ENCODE measurements at places on chromosomes 7 and 10.

GRCh38 chr7:126606331-126606730 lies 646.4 kb downstream of the GRM8 start:
- DNase-seq, result no peak

GRCh38 chr7:124679586-124680225 lies 85.9 kb downstream of the GPR37 start:
- no peak for DNase-seq

DNA sequence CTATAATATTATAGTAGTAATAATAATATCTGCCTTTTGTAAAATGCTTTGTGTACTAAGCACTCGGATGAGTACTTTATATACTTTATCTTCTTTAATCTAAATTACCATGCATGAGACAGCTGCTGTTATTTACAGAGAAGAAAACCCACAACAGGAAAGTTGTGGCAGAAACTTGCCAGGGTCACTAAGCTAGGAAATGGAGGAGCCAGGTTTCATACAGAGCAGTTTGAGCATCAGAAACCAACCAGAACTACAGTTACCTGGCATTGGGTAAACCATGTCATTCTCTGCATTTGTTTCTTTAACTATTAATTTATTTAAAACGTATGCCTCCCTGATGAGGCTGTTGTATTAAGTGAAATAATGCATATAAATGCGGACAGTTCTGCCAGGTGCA lies 129.9 kb downstream of the CSTF2T start:
- no peak for DNase-seq

- DNase-seq, result peak; percentile 50
Measured at GRCh38 chr7:23474094-23474828, 4.0 kb upstream of the IGF2BP3 start.

- DNase-seq, result no peak
Measured at GRCh38 chr7:109309790-109310189, 740.1 kb downstream of the DNAJB9 start.

DNA sequence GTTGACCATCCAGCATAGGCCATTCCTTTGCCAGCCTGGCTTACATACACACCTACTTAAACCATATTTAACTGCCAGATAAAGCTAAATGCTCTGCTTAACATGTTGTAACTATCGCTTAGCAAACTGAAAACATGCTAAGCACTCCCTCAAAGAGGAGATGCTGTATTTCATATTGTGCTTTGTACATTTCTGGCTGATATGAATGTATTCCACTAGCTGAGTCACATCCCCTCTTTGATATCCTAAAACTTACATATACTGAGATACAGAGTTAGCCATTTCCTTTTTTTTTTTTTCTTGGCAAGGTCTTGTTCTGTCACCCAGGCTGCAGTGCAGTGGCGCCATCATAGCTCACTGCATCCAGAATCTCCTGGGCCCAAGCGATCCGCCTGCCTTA lies 99.4 kb downstream of the TPST1 start:
- no peak for DNase-seq

DNA sequence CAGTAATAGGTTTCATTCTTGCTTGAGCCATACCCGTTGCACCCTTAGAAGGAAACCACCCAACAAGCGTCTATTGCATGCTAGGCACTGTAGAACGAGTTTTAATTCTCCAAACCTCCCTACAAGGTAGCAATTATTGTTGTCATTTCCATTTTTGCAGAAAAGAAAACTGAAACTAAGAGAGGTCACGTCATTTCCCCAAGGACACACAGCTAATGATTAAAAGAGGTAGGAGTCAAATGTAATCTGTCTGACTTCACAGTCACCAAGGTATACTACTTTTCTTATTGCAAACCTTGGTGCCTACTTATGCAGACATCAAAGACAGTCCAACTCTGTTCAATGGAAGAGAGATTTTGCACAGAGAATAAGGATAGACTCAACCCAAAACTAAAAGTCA lies 49.1 kb upstream of the C1QL3 start:
- DNase-seq, result no peak

DNA sequence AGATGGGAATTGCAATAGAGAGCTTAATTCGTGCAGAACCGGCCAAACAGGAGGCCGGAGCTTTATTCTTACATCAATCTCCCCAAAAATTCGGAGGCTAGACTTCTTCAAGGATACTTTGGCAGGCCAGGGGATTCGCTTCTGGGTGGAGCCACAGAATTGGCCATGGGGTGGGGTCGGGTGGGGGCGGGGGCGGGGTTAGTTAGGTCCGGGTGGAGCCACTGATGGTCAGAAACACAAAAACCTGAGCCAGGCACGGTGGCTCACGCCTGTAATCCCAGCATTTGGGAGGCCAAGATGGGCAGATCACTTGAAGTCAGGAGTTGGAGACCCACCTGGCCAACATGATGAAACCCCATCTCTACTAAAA lies 87.5 kb downstream of the SEPTIN14 start:
- DNase-seq, result no peak

- DNase-seq, result no peak
Measured at GRCh38 chr10:108598831-108599230, 1324.5 kb downstream of the XPNPEP1 start.

DNA sequence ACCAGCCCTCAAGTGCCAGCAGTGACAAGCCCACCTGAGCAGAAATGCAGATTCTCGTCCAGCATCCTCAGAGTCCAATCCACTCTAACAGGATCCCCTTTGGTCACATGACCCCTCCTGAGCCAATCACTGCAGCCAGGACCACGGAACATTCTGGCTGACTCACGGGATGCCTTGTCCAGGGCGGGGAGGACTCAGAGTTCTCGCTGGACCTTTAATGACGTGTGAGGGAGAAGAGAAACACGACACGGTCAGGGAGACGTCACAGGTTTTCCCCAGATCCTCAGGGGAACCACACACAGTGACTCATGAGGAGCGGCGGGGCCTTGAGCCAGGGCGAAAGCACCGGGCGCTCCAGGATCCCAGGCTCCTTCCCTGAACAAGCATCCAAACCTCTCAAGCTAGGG lies 155.7 kb downstream of the PTPRN2 start:
- DNase-seq, result no peak

DNA sequence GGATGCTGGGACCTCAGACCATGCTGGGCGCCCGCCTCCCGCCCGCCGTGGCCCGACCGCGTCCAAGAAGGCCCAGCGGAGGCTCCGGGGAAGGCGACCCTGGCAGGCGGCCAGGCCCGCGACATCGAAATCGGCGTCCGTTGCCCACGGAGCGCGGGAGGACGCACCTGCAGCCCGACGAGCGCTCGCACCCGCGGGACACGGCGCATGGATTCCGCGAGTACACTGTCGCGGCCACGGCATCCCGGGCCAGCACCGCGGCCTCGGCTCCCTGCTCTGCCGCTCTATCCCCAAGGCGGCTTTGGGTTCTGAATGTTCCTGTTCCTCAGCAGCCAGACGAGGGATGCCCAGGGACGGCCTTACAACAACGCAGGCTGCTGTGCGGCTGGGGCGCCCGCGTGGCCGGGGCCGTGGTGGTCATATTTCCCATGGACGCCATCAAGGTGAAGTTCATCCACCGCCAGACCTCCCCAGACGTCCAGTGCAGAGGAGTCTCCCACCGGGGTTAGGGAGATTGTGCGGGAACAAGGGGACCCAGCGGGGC lies 67.5 kb upstream of the ZNF722 start:
- no peak for DNase-seq

- DNase-seq, result no peak
Measured at GRCh38 chr7:92042056-92042737, 92.1 kb downstream of the CYP51A1 start.

DNA sequence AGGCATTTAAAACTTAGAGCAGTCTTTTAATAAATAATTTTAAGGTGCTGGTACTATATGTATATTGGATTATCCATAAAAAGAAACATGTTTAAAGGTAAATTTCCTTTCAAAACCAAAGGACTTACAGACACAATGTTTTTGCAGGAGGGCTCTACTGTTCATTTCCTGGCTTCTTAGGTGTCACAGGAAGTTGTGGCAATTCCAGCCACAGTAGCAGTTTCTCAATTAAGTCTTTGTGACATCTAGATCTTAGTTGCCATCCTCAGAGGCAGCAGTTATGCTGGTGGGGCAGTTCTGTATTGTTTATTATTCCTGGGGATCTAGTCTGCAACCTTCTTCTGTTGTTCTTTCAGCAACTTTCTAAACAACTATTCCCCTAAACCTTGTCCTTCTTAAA lies 460.1 kb downstream of the MAGI2 start:
- no peak for DNase-seq

GRCh38 chr10:120460186-120460585 lies 3.2 kb downstream of the PLPP4 start:
- no peak for DNase-seq

DNA sequence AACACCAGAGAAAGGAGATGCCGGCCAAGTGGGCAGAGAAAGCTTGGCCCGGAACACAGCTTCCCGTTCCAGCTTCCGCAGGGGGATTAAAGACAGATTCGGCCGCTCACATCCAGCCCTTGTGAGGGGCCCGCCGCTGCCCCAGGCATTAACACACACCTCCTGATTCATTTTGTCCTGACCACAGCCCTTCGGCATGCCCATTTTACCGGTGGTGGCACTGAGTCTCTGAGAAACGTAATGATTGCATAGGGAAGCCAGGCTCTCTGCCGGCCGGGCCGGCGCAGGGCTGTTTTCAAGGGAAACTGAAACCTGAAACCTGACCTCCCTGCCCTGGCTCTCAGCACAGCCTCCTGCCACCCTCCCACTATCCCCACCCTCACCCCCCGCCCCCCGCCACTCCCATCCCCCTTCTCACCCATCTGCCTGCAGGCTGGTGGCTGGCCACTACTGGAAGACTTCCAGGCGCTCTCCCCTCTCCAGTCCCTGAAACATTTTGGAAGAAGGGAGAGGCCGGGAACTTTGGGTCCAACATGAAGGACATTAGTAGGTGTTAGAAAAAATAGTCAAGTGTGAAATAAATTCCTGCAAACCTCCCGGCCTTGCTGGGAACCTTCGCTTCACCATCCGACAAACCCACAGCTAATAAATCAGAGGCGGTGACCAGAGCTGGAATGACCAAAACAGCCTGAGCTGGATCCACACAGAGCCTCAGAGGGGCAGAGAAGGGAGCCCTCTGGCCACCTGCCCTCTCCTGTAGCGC lies 83.5 kb upstream of the CUX1 start:
- DNase-seq, result no peak

DNA sequence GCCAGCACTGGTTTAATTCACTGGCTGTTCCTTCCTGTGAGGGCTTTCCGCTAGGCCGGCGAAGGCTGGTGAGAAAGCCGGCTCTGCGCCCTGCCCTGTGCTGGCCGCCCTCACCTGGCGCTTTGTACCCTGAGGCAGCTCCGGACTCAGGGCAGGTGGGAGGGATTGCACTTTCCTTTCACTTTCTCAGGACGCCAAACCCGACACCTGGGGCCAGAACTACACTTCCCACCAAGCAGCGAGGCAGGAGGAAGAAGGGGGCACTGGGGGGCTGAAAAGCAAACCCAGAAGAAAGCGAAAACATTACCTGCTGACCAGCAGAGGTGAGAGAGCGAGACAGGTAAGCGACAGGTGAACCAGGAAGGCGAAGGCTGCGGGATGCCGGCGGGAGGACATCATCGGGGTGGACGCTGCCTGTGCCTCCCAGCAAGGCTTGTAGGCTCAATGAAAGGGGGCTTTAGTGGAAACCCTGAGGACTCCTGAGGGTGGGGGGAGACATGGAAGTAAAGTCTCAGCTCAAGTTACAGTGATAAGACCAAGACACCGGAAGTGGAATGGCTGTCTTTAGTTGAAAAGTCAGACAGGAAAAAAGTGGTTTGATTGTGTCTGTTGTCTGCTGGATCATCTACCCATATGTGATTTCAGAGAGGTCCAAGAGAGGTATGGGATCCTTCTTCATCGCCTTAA lies at the start of gene RAB19:
TSS of gene RAB19 (plus strand) at position 181 of the 687 bp plus-strand sequence. CDS start 3,589 bp downstream, outside the sequence.
- DNase-seq, result peak; percentile 70

DNA sequence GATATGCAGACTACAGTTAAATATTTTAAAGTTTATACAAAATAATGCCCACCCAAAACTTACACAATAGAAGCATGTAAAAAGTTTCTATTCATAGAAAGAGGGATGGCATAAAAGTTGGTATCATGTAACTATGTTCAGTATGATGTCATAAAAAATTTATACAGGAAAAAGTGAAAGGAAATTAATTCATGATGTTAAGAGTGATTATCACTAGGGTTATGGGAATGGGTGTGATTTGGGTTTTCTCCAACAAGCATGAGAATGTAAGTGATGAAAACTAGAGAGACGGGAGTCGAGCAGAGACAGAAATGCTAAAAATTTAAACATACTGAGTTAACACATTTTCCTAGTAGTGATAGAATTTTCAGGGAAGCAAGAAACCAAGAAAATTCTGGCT lies 52.7 kb downstream of the GDI2 start:
- DNase-seq, result no peak

DNA sequence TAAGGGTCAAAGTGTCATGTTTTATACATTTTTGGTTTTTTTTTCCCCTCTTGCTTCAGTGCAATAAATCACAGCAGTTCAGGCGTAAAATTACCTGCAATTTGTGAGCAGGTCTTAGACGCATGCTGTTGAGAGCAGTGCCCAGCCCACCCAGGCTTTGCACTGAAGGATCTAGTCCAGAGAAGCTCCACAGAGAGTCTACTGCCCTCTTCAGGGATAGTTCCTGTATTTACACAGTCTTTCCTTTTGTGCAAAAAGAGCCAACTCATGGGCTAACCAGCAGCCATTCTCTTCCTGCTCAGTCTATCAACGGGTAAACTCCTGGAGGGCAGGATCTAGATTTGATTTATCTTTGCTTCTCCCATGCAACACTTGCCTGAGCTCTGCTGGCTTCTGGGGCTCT lies 82.2 kb upstream of the NAMPT start:
- DNase-seq, result peak; percentile 21

DNA sequence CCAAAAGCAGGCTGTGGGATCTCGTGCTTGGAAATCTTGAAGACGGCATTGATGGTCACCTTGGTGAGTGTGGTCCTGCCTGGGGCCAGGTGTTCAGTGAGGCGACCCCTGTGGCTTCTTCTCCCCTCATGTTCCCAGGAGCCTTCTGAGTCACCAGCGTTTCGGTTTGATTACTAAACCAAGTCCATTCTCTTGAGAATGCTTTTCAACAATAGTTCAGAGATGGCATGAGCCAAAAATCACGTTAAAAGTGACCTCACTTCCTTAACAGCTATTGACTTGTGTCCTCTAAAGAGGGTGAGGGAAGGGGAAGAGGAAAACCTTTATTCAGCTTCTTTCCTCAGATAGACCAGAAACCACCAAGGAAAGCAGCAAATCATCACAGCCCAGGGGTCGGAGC lies 315.2 kb downstream of the GATA3 start:
- no peak for DNase-seq

DNA sequence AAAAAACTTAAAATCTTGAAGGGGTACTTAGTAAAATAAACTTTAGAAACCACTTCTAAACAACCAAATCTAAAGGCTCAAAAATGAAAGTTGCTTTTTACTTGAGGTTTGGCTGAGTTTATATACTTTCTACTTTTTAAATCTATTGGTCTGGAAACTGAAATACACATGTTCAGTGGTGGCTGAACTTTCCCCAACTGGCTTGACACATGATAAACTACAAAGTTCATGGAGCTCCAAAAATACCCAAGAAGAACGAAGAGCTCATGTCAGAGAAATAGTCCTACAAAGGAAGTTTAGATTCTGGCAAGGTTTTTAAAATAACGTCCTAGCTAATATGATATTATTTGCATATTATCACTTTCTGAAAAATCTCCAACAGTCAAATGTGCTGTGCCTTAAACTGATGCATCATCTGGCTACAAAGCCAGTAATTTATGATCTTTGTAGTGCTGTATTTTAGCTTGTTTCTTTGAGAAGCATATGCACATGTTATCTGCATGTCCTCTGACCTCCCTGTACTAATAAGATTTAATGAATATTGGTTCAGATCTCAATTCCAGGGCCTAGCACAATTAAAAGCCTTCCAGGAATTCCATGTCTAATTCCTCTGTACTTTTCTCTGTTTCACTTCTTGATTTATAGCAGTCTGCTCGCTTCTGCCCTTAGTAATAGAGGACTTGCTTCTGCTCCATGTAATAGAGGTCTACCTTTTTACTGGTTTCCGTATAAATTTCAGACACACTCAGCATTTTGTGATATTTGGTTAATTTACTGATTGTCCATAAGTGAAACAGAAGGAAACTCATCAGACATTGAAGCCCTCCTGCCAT lies 28.2 kb downstream of the SEMA3C start:
- no peak for DNase-seq
